ENCODE measurements at places on chromosomes 1 and 21. TPM values are rescaled to one million over a fixed set of nuclear protein-coding genes. Genes with fewer than 3 reads are reported as not detected.
A peak's percentile ranks its signal among the peaks of the same experiment; 100 is the strongest.

- no peak for DNase-seq
These were observed 19.1 kb downstream of the CHIT1 start for GRCh38 chr1:203210350-203210749.

The FMO1 gene
- total RNA-seq = 3.9 TPM

DNA sequence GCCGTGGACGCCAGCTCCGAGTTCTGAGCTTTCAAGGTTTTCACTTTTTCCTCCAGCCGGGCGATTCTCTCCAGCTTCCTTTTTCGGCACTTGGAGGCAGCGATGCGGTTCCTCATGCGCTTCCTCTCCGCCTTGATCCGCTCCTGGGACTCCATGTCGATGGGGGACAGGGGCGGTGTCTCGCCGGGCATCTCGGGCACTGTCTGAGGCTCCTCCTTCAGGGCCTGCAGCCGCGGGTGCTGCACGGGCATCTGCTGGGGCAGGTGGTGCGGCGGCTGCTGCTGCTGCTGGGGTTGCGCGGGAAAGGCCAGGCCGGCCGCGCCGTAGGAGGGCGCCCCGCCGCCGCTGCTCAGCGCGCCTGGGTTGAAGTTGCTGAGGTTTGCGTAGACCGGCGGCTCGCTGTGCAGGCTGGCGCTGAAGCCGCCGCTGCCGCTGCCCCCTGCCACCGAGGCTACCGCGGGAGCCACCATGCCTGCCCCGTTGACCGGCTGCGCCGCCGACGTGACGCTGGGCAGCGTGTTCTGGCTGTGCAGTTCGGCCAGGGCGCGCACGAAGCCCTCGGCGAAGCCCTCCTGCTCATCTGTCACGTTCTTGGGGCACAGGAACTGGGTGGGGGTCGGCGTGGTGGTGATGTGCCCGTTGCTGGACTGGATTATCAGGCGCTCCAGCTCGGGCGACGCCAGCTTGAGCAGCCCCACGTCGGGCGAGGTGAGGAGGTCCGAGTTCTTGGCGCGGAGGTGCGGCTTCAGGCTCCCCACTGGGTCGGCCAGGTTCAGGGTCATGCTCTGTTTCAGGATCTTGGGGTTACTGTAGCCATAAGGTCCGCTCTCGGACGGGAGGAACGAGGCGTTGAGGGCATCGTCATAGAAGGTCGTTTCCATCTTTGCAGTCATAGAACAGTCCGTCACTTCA, 1.4 kb downstream of the JUN start:
- peak; percentile 55 for DNase-seq

DNA sequence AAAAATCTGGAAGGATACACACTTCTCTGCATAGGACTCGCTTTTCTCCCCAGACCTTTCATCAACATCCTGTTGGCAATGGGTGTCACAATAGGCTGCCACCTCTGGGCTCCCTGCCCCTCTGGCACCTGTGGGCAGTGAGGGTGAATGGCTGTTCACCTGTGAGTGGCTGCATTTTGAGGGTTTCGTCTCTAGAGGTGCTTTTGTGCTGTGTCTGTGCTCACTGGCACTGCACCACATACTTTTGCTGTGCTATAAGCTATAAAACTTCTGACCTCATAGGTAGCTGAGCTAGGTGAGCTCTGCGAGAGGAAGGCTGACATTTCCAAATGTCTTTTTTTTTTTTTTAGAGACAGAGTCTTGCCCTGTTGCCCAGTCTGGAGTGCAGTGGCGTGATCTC, 35.9 kb downstream of the SLC30A1 start:
- DNase-seq = no peak

The SLAMF7 gene
- not detected for total RNA-seq

The CD164L2 gene
- not detected for total RNA-seq

- DNase-seq = no peak
These were observed 83.3 kb upstream of the SPATA6 start for GRCh38 chr1:48555271-48555670.

DNA sequence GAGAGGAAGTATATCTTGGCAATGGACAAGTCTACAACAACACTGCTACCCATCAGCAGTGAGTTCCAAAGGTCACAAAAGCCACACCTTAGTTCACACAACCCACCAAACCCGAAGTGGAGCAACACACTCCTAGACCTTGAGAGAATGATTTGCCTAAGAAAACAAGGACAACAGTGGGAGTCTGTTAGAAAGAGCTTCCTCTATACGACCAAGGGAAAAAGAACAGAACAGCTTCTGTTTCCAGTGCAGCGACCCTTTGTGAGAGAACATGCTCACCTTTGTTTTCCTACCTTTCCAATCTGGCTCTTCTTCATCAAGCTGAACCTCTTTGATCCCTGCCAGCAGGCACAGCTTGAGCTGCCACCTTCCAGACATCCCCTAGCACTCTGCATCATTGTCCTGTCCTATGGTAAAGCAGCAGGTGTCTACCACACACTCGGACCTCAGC, 56.7 kb upstream of the PALMD start:
- no peak for DNase-seq

- no peak for DNase-seq
These were observed 13.8 kb upstream of the KDM4A start for GRCh38 chr1:43636006-43636641.

- no peak for DNase-seq
These were observed 51.4 kb downstream of the LHX4 start for GRCh38 chr1:180281490-180281889.

The ZC3H11A gene
- 179 TPM for total RNA-seq

- no peak for DNase-seq
These were observed 33.5 kb upstream of the CCDC27 start for GRCh38 chr1:3718764-3719163.

GRCh38 chr1:166307261-166308188, 140.7 kb upstream of the FAM78B start:
- DNase-seq = no peak

- peak; percentile 78 for DNase-seq
These were observed 2.9 kb downstream of the IFI6 start for GRCh38 chr1:27668808-27669723.

DNA sequence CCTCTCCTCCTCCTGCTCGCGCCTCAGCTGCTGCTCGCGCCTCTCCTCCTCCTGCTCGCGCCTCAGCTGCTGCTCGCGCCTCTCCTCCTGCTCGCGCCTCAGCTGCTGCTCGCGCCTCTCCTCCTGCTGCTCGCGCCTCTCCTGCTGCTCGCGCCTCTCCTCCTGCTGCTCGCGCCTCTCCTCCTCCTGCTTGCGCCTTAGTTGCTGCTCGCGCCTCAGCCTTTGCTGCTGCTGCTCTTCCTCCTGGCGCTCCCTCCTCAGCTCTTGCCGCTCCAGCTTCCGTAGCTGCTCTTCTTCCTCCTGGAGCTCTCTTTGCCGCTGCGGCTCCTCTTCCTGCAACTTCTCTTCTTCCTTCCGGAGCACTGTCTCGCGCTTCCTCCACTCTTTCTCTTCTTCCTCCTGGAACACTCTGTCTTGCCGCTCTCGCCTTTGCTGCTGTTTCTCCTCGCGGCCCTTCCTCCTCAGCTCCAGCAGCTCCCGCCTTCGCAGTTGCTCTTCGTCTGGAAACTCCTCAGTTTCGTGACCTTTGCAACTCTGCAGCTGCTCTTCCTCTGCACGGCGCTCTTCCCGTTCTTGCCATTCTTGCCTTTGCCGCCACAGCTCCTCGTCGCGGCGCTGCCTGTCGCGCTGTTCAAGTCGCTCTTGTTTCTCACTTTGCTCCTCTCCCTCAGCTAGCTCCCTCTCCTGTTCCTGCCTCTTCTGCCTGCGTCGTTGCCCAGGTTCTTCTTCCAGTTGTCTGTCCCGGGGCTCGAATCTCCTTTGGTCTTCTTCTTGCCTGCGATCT, 3.0 kb downstream of the TCHH start:
- DNase-seq = no peak

DNA sequence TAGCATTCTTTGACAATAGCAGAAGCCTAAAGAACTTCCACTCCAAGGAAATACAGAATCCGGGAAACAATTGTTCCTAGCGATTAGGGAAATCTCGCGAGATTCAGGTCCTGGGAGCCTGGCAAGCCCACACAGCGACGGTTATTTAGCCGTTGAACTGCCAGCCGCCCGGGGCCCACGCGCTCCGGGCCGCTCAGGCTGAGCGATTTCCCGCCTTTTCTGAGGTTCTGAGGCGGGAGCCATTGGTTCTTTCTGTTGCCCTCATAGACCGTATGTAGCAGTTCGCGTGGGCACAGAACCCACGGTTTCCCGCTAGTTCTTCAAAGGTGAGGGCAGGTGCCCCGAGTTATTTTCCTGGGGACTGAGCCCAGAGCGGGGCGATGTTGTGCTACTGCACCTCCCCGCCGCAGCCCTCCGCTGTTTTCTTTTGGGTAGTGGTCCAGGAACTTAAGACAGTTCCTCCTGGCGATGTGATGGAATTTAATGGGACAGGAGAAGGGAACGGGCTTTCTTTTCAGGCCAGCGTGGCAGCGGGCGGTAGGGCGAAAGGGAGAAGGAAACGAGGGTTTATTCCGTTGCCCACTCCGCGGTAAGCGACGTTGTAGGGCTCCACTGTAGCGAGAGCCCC, at the start of gene SYCP1:
SYCP1 (plus strand) TSS at position 171 of the 628 bp plus-strand sequence. CDS start 602 bp downstream, outside the sequence.
- no peak for DNase-seq

The ADAMTSL4 gene
- 34.6 TPM for total RNA-seq

- no peak for DNase-seq
These were observed 82.2 kb upstream of the C1orf105 start for GRCh38 chr1:172338295-172338735.

The TDRD5 gene
- 0.76 TPM for total RNA-seq

GRCh38 chr1:54403808-54404261, 2.4 kb downstream of the SSBP3 start:
- DNase-seq = no peak

- DNase-seq = no peak
These were observed 33.0 kb downstream of the SETD4 start for GRCh38 chr21:36027347-36027746.

The GBP5 gene
- total RNA-seq = not detected

DNA sequence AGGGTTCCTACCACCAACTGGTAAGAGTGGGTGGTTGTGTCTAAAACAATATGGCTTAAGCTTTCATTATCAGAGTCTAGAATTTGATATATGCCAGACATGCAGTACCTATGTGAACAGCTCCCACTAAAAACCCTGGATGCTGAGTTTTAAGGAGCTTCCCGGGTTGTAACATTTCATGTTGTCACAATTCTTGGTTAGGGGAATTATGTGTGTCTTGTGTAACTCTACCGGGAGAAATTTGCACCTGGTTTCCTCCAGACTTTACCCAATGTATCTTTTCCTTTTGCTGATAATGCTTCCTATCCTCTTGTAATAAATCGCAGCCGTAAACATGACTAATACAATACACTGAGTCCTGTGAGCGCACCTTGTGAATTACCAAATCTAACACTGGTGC, 48.3 kb downstream of the ARID4B start:
- DNase-seq = no peak

The DCDC2B gene
- not detected for total RNA-seq

The MTF2 gene
- 29.1 TPM for total RNA-seq

The BCAR3 gene
- 23.5 TPM for total RNA-seq

DNA sequence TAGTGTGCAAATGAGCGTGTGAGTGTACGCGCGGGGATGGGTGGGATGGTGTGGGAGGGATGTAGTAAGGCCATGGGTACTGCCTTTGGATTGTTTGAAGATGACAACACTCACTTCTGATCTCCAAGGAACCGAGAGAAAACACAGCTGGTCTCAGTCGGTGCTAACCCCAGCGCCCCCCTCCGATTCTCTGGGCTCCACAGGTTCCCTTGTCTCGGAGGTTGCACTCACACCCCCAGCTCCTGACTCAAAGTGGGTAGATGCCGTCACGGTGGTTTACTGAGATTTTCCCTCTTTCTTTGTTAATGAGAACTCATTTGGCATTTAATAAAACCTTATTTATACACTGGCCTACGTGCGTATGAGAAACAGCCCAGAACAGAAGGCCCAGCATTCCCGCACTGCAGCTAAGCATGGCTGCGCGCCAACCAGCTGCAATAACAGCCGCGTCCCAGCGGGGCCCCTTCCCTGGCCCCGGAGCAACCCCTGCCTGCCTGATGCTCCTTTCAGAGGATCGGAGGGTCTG, 25.8 kb downstream of the ABCA4 start:
- DNase-seq = peak; percentile 83

DNA sequence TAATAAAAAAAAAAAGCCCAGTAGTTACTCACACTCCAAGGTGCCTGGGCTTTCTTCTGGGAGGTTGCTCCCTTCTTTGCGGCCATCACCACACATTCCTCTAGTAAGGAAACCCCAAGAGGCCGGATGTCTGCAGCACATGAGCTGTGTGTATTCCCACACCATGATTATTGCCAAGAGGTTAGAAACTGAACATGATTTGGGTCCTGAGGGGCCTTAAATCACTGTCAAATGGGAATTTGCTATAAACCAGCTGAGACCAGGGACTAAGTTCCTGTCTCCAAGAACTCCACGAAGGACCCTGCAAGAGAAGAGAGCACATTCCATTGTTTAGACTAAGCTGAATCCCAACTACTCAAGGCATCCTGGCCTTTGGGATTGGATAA, 85.3 kb upstream of the SSX2IP start:
- no peak for DNase-seq

The FAM110D gene
- 21.0 TPM for total RNA-seq

The CSMD2 gene
- total RNA-seq = not detected

The CTSS gene
- total RNA-seq = 14.1 TPM

- DNase-seq = no peak
These were observed 21.1 kb downstream of the CACNA1E start for GRCh38 chr1:181504399-181504842.

The CLCA4 gene
- not detected for total RNA-seq

DNA sequence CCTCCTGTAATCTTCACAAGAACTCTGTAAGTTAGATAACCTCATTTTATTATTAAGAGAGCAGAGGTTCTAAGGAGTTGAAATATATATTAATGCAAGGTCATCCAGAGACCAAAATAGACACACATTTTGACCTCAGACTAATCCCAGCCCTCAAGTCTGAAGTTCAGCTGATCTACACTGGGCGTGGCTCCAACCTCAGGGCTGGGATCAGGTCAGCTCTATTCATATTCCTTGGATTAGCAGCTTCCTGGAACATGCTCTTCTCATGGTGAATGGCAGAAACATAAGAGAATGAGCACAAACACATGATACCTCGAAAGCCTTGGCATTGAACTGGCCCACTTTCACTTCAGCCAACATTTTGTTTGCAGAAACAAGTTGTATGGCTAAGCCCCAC, 200.8 kb upstream of the ST6GALNAC5 start:
- DNase-seq = no peak

The RAB13 gene
- total RNA-seq = 43.5 TPM
